ENCODE measurements at places on chromosomes 5 and 9. TPM values are rescaled to one million over a fixed set of nuclear protein-coding genes. Genes with fewer than 3 reads are reported as not detected.

Gene PLCXD3
- 0.37 TPM for polyA plus RNA-seq

Gene MAPKAP1
- polyA plus RNA-seq, result 40.3 TPM

Gene OBP2B
- polyA plus RNA-seq, result 0.09 TPM

Gene LRRC19
- polyA plus RNA-seq, result under 0.01 TPM

Gene SLC6A19
- 0.16 TPM for polyA plus RNA-seq

Gene TAS2R1
- 0.05 TPM for polyA plus RNA-seq

Gene SPINK4
- polyA plus RNA-seq, result 2.1 TPM

Gene SUSD3
- 31.0 TPM for polyA plus RNA-seq

Gene PCDHB3
- 0.11 TPM for polyA plus RNA-seq

Gene CARTPT
- 2.9 TPM for polyA plus RNA-seq

Gene GAPT
- 3.1 TPM for polyA plus RNA-seq

Gene LCN15
- polyA plus RNA-seq, result 0.43 TPM

Gene NINJ1
- polyA plus RNA-seq, result 39.4 TPM

Gene ANKRD33B
- polyA plus RNA-seq, result 4.5 TPM

Gene SPATA24
- 6.6 TPM for polyA plus RNA-seq

Gene ABCA1
- 25.9 TPM for polyA plus RNA-seq

Measured in thymus (tissue), 14 donors.